DMS79 (cell line): ENCODE measurements at places on chromosomes 3 and 15.

GRCh38 chr3:71350998-71351397 lies 232.5 kb downstream of the FOXP1 start:
- DNase-seq, result no peak

- DNase-seq, result no peak
These were observed 17.4 kb upstream of the ADPGK start for GRCh38 chr15:72800833-72801481.

- DNase-seq, result no peak
These were observed 332.3 kb downstream of the SHQ1 start for GRCh38 chr3:72515941-72516340.

DNA sequence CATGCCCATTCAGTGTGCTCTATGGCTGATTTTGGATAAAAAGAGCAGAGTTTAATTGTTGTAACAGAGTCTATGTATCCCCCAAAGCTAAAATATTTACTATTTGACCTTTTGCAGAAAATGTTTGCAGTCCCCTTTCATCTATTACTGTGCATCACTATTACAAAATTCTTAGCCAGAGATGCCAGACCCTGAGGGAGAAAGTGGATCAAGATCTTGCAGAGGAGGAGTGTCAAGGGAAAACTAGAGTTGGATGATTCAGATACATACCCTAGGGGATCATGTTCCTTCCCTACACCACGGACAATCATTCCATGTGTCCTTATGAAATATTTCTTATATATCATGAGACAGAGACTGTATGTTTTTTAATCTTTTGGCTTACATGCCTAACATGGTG lies 68.6 kb upstream of the TPRG1 start:
- no peak for DNase-seq

- no peak for DNase-seq
These were observed 4.7 kb downstream of the NUP210 start for GRCh38 chr3:13415236-13415986.

DNA sequence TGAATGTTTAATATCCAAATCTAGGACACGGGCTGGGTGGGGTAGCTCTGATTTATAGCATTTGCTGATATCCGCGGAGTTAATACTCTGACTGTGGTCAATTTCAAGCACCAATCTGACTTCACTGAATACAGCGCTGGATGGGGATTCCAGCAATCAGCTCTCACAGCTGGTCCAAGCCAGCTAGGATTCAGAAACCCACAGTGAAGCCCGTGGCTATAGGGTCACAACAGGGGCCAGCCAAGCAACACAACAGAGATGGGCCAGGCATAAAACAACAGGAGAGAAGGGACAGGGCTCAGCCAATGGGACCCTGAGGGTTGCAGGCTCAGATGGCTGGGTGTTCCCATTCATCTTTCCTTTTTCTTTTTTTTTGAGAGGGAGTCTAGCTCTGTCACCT lies 5.4 kb upstream of the LMAN1L start:
- DNase-seq, result no peak

- DNase-seq, result no peak
These were observed 171.1 kb upstream of the CCDC54 start for GRCh38 chr3:107206141-107206540.

- DNase-seq, result no peak
These were observed 256.2 kb upstream of the IL12A start for GRCh38 chr3:159732172-159733111.

GRCh38 chr3:37832480-37832879 lies 29.2 kb upstream of the CTDSPL start:
- DNase-seq, result no peak

DNA sequence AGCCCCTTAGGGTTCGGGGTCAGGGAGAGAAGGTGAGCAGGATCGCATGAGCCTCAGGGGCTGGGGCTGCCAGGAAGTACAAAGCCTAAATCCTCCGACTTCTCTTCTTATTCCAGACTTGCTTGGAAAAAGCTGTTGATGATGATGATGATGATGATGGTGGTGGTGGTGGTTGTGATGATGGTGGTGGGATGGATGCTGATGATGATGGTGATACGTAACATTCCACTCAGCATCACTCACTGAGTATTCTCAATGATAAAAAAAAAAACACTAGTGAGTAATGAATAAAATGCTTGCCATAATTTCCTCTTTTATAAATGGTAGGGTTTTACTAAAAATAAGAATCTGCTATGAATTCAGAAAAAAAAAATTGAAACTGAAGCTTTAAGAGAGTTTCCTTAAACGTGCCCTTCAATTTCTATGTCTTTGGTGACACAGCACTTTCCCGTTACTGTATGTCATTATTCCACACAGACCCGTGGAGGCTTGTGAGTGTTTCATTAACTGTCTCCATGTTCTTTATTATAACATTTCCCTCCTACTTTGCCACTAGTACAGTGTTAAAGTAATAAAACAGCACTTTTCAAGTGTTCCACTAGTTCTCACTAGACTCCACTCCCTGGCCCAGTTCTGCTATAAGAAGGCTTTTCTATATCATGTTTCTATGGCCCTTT lies 5.4 kb upstream of the ACAN start:
- no peak for DNase-seq

- DNase-seq, result no peak
These were observed 448.1 kb upstream of the WNT5A start for GRCh38 chr3:55935241-55935640.

GRCh38 chr3:145869958-145870357 lies 291.0 kb downstream of the PLOD2 start:
- no peak for DNase-seq

- DNase-seq, result no peak
These were observed 112.1 kb upstream of the ICE2 start for GRCh38 chr15:60590935-60591495.

DNA sequence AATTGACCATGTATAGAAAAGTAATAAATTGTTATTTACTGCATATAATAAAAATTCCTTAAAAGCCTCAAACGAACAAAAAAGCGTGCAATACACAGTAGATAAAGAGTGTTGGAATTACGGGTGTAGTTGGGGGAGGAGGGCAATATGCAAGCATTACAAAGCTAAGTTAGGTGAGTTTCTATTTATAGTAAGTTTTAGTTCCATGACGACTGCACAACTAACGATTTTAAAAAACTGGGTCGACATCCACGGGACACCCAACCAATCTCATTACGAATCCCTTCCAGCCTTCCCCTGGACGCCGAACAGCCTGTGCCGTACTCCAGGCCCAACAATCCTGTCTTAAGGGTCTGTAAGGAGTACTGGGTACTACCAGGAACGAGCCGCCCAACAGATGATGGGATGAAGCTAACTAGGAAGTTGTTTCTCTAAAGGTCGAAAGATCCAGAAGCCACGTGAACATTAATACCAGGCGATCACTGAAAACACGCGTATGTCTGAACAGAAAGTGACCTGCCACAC lies 677 bp downstream of the POLQ start:
- no peak for DNase-seq

- no peak for DNase-seq
These were observed 923 bp downstream of the SIAH2 start for GRCh38 chr3:150761831-150762661.

GRCh38 chr3:179526989-179527391 lies 35.7 kb upstream of the ACTL6A start:
- DNase-seq, result no peak

DNA sequence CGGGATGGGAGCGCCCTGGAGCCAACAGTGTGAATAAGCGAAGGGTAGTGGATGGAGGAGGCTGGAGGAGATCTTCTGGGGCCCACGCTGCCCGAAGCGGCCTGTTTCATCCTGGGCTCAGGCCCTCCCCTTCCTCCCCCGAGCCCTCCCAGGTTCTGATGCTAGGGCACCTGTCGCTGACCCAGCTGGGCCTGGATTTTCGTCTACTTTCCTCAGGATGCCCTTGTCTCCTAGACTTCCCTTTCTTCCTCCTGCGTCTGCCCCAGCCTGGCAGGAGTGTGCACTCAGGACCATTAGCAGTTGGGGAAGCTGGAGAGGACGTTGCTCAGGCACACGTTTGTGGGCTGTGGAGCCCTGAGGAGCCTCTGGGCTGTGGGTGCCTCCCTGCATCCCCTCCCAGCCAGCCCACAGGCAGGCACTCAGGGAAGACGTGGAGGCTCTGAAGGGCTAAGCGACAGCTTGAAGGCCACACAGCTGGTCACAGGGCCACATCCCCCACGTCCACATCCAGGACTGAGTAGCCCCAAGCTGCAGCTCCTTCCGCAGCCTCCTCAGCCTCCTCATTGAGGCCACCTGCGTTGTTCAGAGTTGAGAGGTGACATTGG lies 23.9 kb upstream of the PIGZ start:
- DNase-seq, result no peak

DNA sequence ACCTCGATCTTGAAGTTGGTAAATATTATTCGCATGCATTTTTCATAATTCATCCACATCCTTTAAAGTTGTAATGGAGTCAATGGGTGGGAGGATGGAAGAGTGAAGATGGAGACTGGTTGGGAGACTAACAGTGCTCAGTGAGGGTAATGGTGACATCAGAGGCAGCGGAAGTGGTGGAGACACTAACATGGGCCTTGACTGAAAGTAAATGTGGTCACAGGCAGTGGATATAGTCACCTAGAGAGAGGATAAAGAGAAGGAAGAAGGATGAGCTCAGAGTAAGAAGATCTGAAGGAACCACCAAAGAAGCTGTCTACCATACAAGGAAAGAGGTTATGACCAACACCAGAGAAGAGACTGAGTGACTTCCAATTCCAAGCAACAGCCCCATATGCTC lies 281.6 kb upstream of the STT3B start:
- no peak for DNase-seq

- DNase-seq, result no peak
These were observed 9.4 kb upstream of the DVL3 start for GRCh38 chr3:184145751-184146270.

- no peak for DNase-seq
These were observed 4.2 kb upstream of the TCAIM start for GRCh38 chr3:44334326-44334725.
